ENCODE measurements at places on chromosomes 7 and 10. TPM values are rescaled to one million over a fixed set of nuclear protein-coding genes. Genes with fewer than 3 reads are reported as not detected.

- H3K4me3 ChIP-seq = no peak overlapping the region
- no peaks in the 10 kb centered on the region for H3K27me3 ChIP-seq
- no peaks in the 10 kb centered on the region for H3K36me3 ChIP-seq
- H3K4me1 ChIP-seq = no peaks in the 10 kb centered on the region
- H3K27ac ChIP-seq = no peak overlapping the region
These were observed 77.5 kb downstream of the HGF start for GRCh38 chr7:81692146-81692905.

DNA sequence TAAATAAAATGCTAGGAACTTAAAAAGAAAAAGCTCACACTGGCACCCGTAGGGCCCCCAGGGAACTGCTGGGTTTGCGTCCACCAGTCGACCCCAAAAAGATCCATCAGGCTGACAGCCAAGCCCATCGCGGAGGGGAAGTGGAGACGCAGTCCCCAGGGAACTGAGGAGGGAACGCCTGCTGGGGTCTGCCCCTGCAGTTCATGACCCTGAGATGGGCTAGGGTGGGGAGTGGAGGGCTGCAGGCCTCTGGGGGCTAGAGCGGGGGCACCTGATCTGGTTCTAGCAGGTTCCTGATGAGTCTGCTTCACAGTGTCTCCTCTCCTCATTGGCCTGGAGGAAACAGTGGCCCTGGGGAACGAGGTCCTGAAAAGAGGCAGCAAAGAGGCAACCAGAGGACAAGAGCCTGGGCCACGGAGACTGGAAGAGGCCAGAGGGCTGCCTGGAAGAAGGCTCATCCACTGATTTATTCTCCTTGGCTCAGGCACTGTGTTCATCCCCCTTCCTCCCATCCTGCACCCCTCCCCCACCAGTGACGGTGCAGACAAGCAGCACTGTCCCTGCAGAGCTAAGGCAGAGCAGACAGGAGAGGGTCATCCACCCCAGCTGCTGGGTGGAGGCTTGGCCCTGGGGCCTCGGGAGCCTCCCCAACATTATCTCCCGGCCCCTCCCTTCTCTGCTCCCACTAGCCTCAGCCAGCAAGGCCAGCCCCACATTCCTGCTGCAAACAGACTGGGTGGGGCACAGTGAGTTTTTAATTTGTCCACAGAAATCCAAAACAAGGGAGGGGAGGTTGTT lies 24.7 kb upstream of the HSPA12A start:
- peaks cover 15% of the 10 kb centered on the region for H3K4me1 ChIP-seq
- H3K27ac ChIP-seq = peak overlapping the region; percentile 12
- H3K27me3 ChIP-seq = no peaks in the 10 kb centered on the region
- no peak overlapping the region for H3K4me3 ChIP-seq

DNA sequence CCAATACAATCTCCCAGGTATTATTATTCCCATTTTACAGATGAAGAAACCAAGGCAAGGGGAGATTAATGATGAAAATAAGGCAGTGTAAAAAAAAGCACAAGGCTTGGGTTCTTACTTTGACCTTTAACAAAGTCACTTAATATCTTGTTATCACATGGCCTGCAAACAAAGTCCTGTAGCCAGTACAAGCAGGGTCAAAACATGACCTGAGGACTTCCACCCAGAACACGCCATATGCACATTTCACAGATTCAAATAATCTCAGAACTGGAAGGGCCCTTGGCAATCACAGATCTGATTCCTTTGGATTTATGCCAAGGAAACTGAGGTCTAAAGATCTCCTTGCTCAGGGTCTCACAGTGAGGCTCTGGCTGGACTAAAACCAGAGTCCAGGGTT lies 162.1 kb downstream of the KCNMA1 start:
- H3K4me3 ChIP-seq = no peak overlapping the region
- H3K4me1 ChIP-seq = no peaks in the 10 kb centered on the region
- no peak for DNase-seq
- no peaks in the 10 kb centered on the region for H3K36me3 ChIP-seq

- no peaks in the 10 kb centered on the region for H3K36me3 ChIP-seq
- no peak for DNase-seq
- H3K4me1 ChIP-seq = no peaks in the 10 kb centered on the region
- no peak overlapping the region for H3K27ac ChIP-seq
- H3K27me3 ChIP-seq = peaks cover 5% of the 10 kb centered on the region
These were observed 37.1 kb downstream of the CAMK2B start for GRCh38 chr7:44288381-44288685.

DNA sequence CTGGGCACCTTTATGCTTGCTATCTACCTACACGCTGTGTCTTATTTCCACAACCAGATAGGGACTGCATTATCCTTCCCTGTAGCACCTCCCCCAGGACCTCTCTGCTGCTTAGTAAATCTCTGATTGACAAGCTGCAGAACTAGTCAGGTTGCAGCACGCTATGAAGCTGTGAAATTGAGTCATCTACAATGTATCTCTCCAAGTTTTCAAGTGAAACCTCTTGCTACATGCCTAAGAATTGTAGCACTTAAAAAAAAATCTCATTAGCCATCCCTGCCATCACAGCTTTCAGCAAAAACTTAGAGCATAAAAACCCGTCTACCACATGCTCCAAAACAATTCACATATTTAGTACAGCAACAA lies 69.7 kb upstream of the FGFR2 start:
- no peaks in the 10 kb centered on the region for H3K27me3 ChIP-seq
- no peaks in the 10 kb centered on the region for H3K36me3 ChIP-seq
- no peak overlapping the region for H3K27ac ChIP-seq
- no peak overlapping the region for H3K4me3 ChIP-seq
- H3K4me1 ChIP-seq = no peaks in the 10 kb centered on the region

DNA sequence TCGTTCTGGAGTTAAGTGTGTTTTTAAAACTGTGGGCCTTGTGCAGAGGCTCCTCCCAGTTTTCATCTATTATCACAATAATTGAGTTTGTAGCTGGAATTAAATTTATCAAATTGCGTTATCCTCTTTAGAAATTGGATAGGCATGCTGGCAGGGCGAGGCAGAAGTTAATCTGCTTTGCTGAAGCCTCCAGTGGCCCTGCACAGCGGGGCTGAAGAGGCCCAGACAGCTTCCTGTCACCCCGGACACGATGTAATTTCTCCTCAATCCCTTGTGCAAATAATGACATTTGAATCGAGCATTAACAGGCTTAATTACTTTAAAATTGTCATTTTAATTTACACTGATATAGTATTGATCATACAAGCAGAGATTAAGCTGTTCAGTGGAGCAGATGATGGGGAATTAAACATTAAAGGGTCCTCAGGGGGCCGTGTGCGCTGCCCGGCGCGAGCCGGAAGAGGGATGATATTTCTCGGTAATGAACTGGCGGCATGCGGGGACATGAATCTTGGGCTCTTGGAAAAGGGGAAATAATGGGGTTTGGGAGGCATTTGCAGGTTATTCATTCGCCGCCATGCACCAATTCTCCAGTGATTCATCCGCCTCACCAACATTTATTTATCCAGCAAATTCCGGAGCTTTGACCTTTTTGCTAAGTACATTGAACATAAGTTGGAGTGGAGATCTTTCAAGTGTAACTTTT lies 118.5 kb downstream of the NKX6-2 start:
- no peak overlapping the region for H3K27ac ChIP-seq
- H3K4me3 ChIP-seq = no peak overlapping the region
- DNase-seq = no peak
- no peaks in the 10 kb centered on the region for H3K27me3 ChIP-seq

GRCh38 chr10:128362514-128362913 lies 236.3 kb upstream of the MKI67 start:
- no peak overlapping the region for H3K27ac ChIP-seq
- no peaks in the 10 kb centered on the region for H3K27me3 ChIP-seq
- H3K4me3 ChIP-seq = no peak overlapping the region
- no peak for DNase-seq
- no peaks in the 10 kb centered on the region for H3K36me3 ChIP-seq
- no peaks in the 10 kb centered on the region for H3K4me1 ChIP-seq

GRCh38 chr7:115662676-115663075 lies 367.9 kb downstream of the TFEC start:
- H3K4me3 ChIP-seq = no peak overlapping the region
- H3K27ac ChIP-seq = no peak overlapping the region
- no peak for DNase-seq
- no peaks in the 10 kb centered on the region for H3K36me3 ChIP-seq
- no peaks in the 10 kb centered on the region for H3K4me1 ChIP-seq

DNA sequence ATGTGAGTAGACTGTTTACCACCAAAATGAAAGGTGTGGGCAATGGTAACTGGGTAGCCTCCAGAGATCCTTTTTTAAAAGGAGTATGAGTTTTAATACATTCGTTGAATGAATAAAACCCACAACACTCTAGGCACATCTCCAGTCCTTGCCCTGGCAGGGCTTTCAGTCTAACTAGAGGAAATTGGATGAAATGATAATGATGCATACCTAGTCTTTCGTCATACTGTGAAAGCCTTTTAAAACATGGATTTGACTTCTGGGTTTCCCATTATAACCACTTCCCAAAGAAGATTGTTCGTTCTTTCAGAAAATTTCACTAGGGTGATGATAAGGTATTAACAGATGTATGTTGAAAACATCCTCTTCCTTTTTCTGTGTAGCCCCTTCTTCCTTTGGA lies 110.8 kb downstream of the REEP3 start:
- H3K27me3 ChIP-seq = no peaks in the 10 kb centered on the region
- H3K4me3 ChIP-seq = no peak overlapping the region
- DNase-seq = no peak

DNA sequence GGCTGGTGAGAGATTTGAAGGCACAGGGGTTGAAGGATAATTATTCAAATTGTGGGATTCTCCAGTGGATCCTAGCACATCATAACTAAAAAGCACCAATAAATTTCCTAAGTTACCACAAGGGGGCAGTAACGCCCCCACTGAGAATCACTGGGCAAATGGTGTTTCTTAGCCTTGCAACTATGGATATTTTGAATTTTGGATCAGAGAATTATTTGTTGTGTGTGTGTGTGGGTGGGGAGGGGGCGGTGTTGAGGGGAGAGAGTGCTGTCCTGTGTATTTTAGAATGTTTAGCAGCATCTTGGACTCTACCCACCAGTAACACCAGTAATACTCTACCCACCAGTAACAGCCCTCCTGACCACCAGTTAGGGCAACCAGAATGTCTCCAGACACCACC lies 63.3 kb upstream of the PRKG1 start:
- no peaks in the 10 kb centered on the region for H3K4me1 ChIP-seq
- no peaks in the 10 kb centered on the region for H3K36me3 ChIP-seq
- H3K27me3 ChIP-seq = no peaks in the 10 kb centered on the region

DNA sequence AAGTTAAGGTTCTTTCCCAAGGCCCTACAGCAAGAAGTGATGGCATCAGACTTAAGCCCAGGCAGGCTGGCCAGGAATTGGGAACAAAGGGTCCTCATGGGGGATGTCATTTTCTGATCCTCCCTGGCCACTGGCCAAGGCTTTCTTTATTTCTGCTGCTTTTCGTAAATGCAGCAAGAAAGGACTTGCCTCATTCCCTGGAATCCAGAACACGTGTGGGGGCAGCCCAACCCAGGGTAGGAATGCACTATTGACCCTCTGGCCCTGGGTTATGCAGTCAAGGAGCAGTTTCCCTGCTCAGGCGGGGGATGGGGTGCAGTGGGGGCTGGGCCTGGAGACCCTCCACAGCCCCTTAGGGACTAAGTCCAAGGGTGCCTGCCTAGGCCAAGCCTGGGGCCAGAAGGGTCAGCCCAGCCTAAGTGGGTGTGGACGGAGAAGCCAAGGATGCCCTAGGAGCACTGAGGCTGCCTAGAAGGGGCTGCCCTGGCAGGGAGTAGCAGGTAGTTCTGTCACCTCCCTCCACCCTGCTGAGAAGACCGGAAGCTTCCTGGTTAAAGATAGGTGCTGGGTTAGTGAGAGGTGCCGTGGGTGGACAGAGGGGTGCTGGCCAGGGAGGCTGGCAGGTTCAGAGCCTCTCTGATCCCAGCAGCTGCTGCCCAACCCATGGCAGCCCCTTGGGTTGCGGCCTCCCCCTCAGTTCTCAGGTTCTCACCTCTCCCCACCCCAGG lies 179.2 kb downstream of the SH3PXD2A start:
- H3K27me3 ChIP-seq = no peaks in the 10 kb centered on the region
- H3K4me3 ChIP-seq = no peak overlapping the region
- no peaks in the 10 kb centered on the region for H3K4me1 ChIP-seq
- DNase-seq = no peak
- peak overlapping the region; percentile 31 for H3K27ac ChIP-seq

DNA sequence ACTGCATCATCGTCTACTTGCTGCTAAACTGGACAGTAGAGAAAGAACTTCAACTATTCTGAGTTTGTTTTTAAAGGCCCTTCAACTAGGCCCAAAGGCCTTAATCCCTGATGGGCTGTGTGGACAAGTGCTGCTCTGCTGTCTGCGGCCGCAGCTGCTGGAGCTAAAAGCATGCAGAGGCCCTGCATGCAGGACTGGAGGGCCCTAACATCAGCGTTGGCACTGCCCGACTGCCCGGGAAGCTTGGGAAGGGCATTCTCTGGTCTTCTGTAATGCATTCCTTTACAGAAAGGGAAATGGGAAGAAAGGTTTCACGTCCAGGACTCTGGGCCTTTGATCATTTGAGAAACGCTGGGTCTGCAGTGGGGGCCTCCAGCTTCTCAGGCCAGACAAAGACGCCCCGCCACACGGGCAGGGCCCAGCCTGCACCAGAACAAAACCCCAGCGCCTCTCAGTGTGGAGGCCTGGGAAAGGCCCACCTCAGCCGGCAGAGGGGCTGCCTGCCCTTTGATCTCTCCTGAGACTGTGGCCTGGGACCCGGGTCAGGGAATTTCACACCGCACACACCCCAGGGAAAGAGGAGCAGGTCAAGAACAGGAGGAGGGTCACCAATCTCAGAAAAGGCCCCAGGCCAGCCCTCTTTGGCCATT lies 229.3 kb downstream of the DNAJB6 start:
- H3K27me3 ChIP-seq = no peaks in the 10 kb centered on the region
- H3K27ac ChIP-seq = no peak overlapping the region
- no peaks in the 10 kb centered on the region for H3K4me1 ChIP-seq

The FEZF1 gene
- total RNA-seq = not detected

The CYP3A5 gene
- 52.6 TPM for total RNA-seq

The TRIM4 gene
- 23.9 TPM for total RNA-seq

The SPDYE18 gene
- not detected for total RNA-seq

The TLX1 gene
- 0.21 TPM for total RNA-seq

The CALHM3 gene
- not detected for total RNA-seq

The BTRC gene
- total RNA-seq = 10.5 TPM

The SUN3 gene
- total RNA-seq = not detected

The OR2A5 gene
- not detected for total RNA-seq

The IDI2 gene
- not detected for total RNA-seq

The ECHS1 gene
- total RNA-seq = 214 TPM

The HSPA12A gene
- total RNA-seq = 7.0 TPM

All from colonic mucosa (tissue), 4 donors.